ENCODE measurements at places on chromosomes 4 and X. TPM values are rescaled to one million over a fixed set of nuclear protein-coding genes. Genes with fewer than 3 reads are reported as not detected.

- DNase-seq = no peak
These were observed 2.5 kb upstream of the ARSD start for GRCh38 chrX:2931612-2932011.

Gene ADGRG4
- not detected for polyA plus RNA-seq

Gene ZNF718
- 13.2 TPM for polyA plus RNA-seq

Gene GSPT2
- 24.8 TPM for polyA plus RNA-seq

Gene AKAP4
- polyA plus RNA-seq = 0.07 TPM

Gene KLHL34
- polyA plus RNA-seq = 0.07 TPM

Data from right renal cortex interstitium (tissue), 3 donors.